AG08396 (cell line): ENCODE measurements at places on chromosomes 5 and 9.

DNA sequence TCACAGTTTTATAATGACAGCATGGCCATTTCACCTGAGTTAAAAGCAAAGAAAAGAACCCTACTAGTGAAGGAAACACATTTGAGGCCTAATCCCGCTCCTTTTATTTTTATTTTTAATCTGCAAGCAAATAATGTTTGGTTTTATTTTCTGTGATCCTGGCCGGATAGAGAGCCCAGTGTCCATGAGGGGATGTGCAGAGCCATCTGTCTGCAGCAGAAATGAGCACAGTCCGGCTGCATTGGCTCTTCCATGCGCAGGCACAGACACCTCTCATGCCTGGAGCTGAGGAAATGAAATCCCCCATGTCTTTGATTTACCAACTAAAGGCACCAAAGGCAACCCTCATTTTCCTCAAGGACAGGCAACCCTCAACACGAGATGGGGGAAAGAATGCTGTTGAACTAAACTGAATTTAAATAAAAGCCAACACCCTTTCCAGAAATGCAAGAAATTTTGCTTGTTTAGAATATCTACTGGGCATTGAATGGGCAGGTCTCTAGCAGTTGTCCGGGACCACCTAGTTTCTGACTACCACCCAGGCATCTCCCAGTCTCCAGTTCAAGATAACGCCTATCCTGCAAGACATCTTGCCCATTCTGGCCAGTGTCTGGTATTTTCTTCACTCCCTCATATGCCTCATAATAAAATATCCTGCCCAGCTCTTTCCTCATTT is 47.9 kb upstream of the SEMA6A start:
- no peak for DNase-seq

GRCh38 chr5:116380621-116381020 is 194.0 kb downstream of the SEMA6A start:
- no peak for DNase-seq

- DNase-seq: no peak
Measured at GRCh38 chr5:140340605-140341121, 5.7 kb downstream of the HBEGF start.

DNA sequence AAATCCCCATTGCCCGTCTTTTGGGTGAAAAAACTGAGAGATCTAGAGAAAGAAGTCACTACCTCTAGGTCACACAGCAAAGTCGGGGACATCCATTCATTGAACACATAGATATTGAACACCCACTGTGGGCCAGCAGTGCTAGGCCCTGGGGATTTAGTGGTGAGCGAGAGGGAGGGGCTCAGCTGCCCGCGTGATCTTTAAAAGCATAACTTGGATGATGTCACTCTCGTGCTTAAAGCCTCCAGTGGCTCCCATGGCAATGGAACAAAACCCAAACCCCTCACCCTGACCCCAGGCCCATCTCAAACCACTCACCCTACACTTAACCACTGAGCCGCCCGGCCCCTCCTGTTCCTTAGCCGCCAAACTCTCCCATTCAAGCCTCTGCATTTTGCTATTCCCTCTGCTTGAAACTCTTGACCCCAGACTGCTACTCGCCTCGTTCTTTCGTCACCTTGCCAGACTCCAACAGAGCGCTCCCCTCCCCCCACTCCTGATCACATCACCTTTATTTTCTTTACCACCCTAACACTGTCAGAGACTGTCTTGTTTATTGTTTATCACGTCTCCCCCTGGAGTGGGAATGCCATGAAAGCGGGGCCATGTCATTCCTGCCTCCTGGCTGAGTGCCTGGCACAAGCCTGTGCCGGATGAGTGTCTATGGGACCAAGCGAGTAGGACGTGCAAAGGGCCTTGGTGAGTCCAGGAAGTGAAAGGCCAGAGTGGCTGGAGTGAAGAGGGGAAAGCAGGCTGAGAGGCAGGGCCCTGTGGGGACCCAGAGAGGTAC is 710 bp upstream of the PIP5KL1 start:
- peak; percentile 67 for DNase-seq

DNA sequence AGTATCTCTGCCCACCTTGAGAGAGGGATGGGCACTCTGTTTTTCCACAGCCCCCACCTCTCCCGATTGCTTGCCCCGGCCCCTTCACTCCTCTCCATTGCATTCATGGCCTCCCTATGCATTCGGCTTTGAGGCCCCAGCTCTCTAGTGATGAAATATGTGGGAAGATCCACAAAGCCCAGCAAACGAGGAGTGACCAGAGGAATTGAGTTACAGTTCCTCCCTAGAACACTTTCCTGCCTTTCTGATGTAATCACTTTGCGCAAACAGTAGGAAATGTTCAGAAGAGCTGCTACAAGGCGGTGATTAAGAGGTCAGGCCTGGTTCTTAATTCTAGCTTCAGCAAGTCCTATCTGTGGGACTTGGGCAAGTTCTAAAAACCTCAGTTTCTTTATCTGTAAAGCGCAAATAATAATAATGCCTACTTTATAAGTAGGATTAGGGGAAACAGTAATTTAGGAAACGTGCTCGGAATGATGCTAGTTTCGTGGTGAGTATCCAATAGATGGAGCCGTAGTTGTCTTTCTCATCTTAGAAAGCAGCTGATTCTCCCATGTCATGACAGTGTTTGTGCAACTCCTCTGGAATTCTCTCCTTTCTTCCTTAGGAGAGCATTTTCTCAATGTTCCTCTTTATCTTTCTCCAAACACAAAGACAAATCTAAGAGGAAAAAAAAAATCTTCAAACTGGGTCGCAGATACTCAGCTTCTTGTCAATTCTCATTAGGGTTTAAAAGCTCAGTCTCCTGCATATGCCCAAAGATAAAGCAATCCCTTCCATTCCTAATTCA is 99.5 kb upstream of the MSX2 start:
- no peak for DNase-seq

DNA sequence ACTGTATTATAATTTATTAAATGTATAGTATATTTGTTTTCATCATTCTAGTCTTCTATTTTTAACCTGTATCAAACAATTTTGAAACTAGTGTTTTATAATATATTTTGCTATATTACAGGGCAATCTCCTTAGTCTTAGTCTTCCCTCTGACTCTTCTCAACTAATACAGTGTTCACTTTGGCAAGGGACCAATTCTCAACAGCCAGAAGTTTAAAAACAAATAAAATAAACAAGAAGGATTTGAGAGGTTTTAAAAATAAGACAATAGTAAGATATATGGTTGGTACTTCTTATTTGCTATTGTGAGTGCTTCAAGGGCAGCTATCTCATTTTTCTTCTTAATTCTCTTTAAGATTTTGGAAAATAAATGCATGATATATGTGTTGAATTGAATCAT is 167.2 kb downstream of the RAB3C start:
- DNase-seq: no peak

- DNase-seq: no peak
Measured at GRCh38 chr5:20555034-20555433, 567.0 kb upstream of the CDH18 start.
